ENCODE measurements at places on chromosomes 2 and 18.

DNA sequence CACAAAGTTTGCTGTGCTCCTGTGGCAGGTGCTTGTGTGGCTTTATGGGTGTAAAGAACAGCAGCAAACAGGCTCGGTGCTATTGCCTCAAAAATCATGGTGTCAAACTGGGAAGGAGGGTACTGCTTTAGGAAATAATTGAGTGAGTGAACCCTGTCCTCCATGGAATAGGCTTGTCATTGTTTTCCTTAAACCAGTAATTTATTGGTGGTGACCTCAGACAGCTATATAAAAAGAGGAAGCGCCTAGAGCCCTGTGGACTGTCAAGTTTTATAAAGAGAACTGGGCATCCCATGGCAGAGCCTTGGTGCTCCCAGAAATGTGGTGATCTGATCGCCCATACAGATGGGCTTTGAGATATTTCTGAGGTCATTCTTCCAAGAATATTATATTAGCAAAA lies 4.7 kb upstream of the CXCR4 start:
- no peak for DNase-seq

DNA sequence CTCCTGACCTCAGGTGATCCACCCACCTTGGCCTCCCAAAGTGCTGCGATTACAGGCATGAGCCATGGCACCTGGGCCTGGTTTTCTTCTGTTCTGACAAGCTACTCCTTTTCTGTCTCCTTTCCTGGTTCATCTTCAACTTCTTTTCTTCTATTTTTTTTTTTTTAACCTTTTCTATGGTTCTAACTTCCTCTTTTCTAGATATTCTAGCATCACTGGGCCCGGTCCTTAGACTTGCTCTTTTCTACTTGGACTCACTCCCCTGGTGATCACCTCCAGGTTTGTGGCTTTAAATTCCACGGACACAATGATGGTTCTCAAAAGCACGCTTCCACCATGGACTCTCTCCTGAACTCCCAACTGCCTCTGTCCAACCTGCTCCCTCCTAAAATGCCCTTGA lies 2.0 kb downstream of the EIF2AK2 start:
- no peak for DNase-seq

- no peak for DNase-seq
Measured at GRCh38 chr2:64863097-64863820, 125.9 kb upstream of the SLC1A4 start.

DNA sequence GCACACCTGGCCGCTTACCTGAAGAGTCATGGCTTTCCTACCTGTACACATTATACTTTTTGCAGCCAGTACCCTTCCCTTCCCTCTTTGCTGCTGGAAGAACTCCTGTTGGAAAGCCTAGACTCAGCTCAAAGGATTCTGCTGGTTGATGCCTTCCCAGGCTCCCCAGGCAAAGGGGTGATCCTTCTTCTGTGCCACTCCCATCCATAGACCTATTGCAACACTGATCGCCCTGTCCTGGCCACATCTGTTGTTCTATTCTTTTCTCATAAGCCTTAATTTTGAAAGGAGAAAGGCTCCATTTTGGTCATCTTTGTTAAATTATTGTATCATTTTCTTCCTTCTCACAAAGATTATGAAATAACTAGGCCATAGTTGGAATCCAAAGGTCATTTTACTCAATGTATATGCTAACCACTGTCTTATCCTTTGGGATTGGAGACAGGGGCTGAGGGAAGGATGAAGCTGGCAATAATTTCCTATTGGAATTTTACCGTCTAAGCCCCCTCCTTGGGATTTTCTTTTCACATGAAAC lies 3.4 kb upstream of the PRKCE start:
- DNase-seq, result no peak

GRCh38 chr2:105804266-105804665 lies 59.6 kb downstream of the NCK2 start:
- no peak for DNase-seq

DNA sequence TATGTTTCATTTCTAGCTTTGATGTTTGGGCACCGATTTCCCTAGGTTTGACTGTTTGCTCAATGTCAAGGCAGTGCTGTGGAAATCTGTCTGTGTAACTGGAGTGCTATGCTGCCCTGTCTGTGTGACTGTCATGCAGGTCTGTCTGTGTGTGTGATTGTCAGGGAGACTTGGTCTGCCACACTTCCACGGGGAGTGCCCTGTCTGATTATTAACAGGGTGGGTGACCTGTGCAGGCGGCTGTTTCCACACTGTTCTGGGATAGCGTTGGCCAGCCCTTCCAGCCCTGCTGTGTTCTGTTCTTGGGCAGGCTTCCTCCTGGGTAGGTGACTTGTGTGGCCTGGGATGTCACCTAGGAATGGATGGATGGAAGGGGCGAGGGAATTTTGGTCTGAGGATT lies 85.3 kb downstream of the FHOD3 start:
- DNase-seq, result no peak

GRCh38 chr2:101516823-101517690 lies 42.1 kb upstream of the RFX8 start:
- DNase-seq, result peak; percentile 78

DNA sequence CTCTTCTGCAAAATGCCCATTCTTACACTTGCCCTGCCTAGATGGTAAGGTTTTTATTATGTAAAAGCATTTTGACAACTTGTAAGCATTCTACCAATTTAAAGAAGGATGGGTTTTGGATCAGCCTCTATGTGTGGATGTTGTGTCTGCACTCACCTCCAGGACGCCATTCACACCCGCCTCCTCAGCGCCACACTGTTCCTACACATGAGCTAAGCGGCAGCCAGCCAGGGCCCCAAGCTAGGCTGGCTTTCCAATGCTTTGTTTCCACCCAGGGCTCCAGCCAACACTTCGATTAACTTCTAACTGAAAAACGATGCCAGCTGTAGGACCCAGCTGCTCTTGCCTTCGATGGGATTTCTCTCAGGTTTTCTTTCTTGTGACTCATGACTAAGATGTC lies 73.3 kb upstream of the FZD7 start:
- no peak for DNase-seq

GRCh38 chr2:149885946-149886345 lies 298.4 kb upstream of the MMADHC start:
- DNase-seq, result no peak

DNA sequence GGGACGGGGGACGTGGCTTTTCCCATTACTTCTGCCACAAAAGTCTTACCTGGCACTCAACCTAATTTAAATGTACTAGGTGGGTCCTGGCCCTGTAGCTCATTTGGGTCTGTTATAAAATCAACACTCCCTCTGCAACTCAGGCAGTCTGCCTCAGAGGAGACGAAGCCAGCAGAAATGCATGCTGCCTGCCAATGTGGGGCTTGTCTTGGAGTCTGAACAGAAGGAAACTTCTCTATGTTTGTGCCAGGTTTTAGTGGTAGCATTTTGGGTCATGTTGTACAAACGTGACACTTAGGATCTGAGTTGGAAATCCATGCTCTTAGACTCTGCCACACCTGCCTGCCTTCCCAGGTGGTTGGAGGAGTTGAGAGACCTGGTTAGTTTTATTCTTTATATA lies 292.5 kb upstream of the FAM98A start:
- no peak for DNase-seq

GRCh38 chr2:210899131-210899530 lies 342.7 kb downstream of the CPS1 start:
- DNase-seq, result no peak

GRCh38 chr18:79586436-79587225 lies 93.0 kb upstream of the CTDP1 start:
- DNase-seq, result no peak

DNA sequence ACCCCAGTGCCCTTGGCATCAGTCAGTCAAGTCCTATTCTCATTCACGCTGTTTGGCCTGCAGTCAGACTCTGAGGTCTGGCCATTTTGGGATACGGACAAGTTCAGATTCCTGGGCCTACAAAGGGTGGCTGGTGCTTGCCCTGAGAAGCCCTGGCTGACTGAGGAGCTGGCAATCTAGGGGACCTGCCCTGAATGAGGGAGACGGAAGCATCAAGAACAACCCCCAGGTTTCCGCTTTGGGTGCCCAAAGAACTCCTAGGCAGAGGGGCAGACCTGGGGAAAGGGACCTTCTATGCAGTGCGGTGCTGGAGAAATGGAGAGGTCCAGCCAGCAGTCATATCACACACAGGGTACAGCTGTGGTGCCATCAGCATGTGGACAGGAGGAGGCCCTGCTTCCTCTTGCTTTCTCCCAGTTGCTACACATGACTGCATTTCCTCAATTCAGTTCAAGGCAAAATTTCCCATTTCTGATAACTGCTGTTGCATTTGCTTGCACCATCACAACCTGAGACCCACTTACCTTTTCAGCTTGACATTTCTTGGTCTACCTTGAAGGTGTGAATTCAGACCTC lies 70.9 kb upstream of the LGALSL start:
- no peak for DNase-seq

GRCh38 chr2:223093436-223094241 lies 41.6 kb downstream of the KCNE4 start:
- DNase-seq, result peak; percentile 67

DNA sequence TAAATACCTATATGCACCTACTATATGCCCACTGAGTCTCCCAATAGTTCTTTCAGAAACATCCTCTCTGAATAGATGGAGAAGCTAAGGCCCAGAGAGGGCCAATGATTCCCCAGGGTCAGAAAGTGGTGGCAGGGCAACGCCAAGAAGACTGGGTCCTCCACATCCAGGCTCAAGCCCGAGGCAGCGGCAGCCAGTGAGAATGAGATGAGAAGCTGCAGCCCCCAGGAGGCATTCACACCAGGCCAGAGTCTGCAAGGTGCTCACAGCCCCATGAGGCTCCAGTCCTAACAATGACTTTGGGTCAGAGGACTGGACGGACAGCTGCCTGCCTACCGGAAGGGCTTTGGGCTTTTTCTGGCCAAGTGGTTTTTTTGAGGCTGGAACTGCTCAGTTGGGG lies 3.5 kb downstream of the TEX261 start:
- no peak for DNase-seq

DNA sequence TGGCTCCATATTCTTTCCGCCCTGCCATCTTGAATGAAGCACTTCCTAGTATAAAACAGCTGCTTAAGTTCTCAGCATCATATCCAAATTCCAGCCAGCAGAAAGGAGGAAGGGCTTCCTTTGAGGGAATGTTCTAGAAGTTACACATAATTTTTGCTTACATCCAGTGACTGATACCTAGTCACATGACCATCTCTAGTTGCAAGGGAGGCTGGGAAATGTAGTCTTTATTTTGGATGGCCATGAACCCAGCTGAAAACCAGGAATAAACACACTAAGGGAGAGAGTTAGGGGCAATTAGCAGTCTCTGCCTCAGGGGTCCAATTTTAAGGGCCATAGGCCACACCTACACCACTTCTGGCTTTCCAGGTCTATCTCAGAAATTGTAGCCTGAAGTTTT lies 57.8 kb upstream of the LMAN1 start:
- no peak for DNase-seq

DNA sequence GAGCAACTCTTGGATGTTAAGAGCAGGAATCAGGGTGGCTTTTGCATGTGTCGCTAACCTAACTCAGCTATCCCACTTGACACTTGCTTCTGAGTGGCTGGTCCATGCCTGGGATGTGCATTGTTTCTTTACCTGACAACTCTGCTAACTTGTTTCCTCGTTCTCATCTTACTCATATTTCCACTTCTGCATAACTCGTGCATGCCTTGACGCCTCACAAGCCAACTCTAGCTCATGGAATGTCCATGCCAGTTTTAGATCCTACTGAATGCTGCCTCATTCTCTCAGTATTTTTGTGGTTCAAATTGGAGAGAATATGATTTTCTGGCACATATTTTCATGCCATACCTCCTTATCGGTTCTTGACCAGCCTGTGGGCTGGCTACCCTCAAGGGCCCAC lies 52.5 kb downstream of the CDCA7 start:
- DNase-seq, result no peak

DNA sequence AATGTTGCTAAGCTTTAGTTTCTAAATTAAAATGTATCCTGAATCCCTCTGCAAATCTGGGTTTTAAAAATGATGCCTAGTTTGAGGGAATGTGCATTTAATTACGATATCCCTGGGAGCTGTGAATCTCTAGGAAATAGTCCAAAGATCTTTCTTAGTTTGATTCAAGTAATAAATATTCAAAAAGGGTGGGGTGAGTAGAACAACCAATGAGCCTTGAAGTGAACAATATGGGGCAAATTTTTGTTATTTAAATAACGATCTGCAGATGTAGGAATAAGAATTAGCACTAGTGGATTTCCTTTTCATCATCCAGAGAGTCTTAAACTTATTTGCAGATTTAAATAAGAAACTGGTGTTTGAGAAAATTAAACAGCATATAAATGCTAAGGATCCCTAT lies 106.3 kb downstream of the ACVR1 start:
- peak; percentile 60 for DNase-seq

- DNase-seq, result no peak
Measured at GRCh38 chr2:226220511-226220910, 579.1 kb downstream of the IRS1 start.

GRCh38 chr2:180413336-180413735 lies 406.2 kb upstream of the CWC22 start:
- no peak for DNase-seq

- no peak for DNase-seq
Measured at GRCh38 chr2:217950401-217950871, 52.4 kb downstream of the TNS1 start.

- no peak for DNase-seq
Measured at GRCh38 chr18:21457179-21457535, 143.3 kb downstream of the ESCO1 start.

DNA sequence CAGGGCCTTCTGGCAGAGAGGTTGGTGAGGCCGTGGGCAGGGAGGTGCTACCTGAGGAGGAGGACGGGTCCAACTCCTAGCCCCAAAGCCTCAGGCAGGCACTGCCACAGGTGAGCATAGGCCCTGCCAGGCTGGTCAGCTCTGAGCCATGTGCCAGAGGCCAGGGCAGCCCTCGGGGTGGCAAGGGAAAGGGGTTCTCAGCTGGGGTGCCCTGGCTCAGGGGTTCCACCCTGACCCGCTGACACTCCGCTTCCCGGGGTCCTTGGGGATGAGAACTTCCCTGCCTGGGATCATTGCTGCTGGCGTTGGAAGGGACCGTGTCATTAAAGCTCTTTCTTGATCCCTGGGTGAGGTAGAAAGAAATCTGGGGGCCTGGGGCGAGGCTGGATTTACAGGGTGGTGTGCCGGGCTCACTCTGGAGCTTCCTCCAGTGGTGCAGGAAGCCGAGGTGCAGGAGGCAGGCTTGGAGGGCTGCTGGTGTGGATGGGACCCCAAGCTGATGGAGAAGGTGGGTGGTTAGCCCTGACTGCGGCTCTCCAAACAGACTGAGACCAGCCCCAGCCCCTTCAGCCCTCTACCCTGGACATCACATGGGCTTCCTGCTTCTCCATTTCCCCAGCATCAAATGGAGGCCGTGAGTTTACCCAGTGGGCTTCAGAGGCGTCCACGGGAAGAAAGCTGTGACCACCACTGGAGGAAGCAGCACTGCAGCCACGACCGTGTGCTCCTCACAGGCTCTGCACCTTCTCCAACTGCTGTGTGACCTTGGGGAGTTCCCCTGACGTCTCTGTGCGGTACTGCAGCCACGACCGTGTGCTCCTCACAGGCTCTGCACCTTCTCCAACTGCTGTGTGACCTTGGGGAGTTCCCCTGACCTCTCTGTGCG lies 295.2 kb downstream of the NDUFA10 start:
- no peak for DNase-seq

Measured in fibroblast of skin of left quadriceps (primary cell).